ENCODE measurements at places on chromosomes 4 and X.

- DNase-seq: no peak
Observed at GRCh38 chr4:159904906-159905305, 802.0 kb downstream of the RAPGEF2 start.

GRCh38 chr4:140153419-140153717 is 616 bp downstream of the MAML3 start:
- DNase-seq: no peak

DNA sequence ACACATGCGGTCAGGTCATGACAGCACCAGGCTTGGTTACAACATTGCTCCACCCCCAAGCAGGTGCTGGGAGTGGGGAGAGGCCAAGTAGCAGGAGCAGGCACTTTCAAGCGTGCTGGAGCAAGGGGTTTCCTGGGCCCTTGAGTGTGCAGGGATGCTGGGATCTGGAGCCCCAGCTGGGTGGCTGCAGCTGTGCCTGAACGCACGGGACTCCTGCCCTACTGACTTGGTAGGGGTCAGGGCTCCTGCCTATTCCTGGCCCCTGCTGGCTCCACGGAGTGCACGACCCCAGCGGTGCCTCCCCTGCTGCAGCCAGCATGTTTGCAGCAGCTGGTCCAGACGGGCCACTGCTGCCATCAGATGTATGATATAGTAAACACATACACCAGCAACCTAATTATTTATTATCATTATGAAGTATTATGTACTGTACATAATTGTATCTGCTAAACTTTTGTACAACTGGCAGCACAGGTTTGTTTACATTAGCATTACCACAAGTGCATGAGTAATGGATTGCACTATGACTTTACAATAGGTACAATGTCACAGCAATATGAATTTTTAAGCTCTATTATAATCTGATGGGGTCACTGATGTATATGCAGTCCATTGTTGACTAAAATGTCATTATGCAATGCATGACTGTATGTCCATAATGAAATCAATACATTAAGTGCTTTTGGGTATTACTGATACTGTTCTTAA is 620.6 kb downstream of the RAPGEF2 start:
- DNase-seq: peak; percentile 1

GRCh38 chrX:109911046-109911445 is 91.9 kb upstream of the TMEM164 start:
- DNase-seq: no peak

GRCh38 chr4:142282870-142283431 is 563.1 kb downstream of the INPP4B start:
- peak; percentile 41 for DNase-seq

- DNase-seq: no peak
Observed at GRCh38 chrX:1545776-1546408, 8.9 kb upstream of the P2RY8 start.

DNA sequence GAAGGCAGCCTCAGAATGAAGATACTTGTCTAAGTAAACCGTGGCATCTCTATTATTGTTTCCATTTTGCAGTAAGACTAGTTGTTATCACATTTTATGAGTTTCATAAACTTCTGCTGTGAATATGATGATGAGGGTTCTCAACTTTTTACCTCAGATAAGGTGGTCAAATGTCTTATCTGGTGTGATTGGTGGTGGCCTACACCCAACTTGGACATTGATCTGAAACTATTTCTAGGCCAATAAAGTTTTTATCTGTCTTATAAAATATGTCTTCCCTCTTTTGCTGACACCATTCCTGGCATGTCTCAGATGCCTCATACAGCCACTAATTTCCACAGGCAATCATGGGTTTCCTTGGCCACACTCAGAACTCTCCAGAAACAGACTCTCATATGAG is 480.3 kb upstream of the NR3C2 start:
- DNase-seq: no peak

DNA sequence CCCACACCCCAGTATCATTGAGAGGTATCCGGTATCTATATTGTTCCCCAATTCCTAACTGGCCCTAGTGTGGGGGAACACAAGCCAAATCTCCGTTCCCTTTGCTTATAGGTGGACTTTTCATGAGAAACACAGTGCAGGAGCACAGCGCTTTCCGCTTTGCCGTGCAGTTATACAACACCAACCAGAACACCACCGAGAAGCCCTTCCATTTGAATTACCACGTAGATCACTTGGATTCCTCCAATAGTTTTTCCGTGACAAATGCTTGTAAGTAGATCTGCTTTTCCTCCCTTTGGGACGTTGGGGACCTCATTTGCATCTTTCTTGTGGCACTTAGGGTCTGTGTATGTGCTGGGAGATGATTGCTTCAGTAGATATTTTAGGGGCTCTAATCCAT is 1.6 kb downstream of the GRIA3 start:
- no peak for DNase-seq

DNA sequence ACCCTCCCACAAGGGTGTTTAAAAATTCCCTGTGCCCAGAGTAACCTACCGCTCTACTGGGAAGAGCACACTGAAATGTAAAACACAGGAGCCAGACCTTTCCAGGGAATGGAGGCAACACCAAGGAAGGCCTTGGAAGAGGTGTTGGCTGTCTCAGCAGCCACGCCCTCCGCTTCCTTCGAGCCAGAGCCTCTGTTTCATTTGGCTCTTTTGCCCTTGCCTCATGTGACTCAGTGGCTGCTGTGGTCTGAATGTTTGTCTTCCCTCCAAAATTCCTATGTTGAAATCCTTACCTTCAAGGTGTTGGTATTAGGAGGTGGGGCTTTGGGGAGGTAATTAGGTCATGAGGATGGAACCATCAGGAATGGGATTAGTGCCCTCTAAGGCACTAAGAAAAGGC is 11.3 kb downstream of the SCD5 start:
- no peak for DNase-seq
